ENCODE measurements at places on chromosomes 2 and 18.
A peak's percentile ranks its signal among the peaks of the same experiment; 100 is the strongest.

- DNase-seq = no peak
Observed at GRCh38 chr2:100757621-100758394, 62.1 kb upstream of the NPAS2 start.

DNA sequence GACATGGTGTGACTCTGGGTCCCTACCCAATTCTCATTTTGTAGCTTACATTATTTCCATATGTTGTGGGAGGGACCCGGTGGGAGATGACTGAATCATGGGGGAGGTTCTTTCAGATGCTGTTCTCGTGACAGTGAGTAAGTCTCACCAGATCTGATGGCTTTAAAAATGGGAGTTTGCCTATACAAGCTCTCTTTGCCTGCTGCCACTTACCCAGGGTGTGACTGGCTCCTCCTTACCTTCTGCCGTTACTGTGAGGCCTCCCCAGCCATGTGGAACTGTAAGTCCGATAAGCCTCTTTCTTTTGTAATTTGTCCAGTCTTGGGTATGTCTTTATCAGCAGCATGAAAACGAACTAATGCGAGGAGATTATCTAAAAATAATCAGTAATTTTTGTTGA is 1683.2 kb upstream of the SLC39A10 start:
- peak; percentile 84 for DNase-seq

- peak; percentile 41 for DNase-seq
Observed at GRCh38 chr2:217283460-217283859, 423.6 kb upstream of the TNP1 start.

- no peak for DNase-seq
Observed at GRCh38 chr18:80127635-80128034, 18.6 kb downstream of the ADNP2 start.

- DNase-seq = no peak
Observed at GRCh38 chr2:241109210-241110088, 7.4 kb upstream of the MTERF4 start.

DNA sequence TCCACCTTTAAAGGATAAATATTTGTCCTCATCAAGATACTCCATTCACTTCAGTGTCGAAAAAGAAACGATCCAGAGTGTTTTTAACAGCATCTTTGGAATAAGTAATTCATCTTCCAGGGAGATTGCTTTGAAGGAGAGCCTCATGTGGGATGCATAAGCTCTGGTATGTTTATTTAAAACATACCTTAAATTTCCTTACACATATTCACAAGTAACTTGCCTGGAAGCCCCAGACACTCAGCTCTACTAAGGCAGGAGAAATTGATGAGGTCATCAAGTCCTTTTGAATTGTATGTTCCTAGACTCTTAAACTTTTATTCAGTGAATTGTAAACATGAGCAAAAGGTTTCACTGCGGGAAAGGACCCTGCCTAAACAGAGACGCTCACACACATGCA is 103.0 kb downstream of the CDK15 start:
- no peak for DNase-seq

DNA sequence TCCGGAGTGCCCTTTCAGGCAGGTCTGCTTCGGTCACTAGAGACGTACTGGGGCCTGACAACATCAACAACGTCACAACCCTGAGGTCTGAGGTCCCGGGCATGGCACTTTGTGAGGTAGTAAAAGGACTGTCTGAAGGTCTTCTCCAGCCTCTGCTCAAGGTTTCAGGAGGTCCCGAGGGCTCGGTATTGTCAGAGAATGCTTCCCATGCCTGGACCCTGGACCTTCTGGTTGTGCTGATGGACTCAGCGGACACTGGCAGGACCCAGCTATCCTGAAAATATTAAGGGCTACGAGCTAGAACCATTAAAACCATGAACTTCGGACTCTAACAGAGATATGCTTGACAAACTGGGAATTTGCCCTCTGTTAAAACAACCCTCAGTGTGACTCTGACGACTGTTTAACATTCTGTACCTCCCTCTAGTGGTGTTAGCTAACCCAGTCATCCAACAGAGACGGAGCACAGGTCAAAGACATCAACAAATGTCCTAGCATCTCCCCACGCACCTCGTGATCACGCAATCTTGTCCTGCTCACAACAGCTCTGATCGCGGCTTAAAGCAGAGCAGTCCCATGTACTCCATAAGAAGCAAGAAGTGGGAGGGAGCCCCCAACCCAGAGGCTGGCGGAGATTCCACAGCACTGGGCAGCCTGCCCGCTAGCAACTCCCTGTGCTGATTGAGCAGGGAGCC is 96.5 kb downstream of the CCDC93 start:
- DNase-seq = no peak

- no peak for DNase-seq
Observed at GRCh38 chr2:108594982-108595464, 60.8 kb downstream of the LIMS1 start.

- no peak for DNase-seq
Observed at GRCh38 chr2:121021685-121022084, 263.3 kb downstream of the TFCP2L1 start.

DNA sequence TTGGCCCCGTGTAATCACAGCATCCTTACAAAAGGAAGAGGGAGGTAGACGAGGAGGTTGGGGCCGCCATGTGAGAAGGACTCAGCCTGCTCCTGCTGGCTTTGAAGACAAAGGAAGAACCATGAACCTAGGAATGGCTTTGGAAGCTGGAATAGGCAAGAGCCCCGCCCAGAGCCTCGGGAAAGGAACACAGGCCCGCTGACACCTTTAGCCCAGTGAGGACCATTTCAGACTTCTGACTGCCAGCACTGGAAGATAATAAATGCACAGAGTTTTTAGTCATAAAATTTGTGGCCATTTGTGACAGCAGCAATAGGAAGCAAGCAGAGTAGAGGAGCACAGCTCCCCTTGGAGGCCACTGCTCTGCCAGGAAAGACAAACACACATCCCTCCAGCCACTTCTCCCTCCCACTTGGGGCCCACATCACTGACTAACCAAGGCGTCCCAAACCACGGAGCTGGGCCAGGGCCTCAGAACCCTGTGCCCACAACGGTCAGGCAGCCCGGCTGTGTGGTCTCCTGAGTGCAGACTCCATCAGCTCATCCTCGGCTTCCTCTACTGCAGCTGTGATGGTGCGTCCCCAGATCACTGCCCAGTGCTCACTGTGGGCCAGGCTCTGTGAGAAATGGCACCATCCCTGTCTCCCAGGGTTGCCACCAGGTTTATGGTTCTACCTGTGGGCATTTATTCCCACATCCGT is 39.7 kb downstream of the TFCP2L1 start:
- no peak for DNase-seq

GRCh38 chr18:75784390-75784789 is 356.9 kb upstream of the SMIM21 start:
- DNase-seq = peak; percentile 77

DNA sequence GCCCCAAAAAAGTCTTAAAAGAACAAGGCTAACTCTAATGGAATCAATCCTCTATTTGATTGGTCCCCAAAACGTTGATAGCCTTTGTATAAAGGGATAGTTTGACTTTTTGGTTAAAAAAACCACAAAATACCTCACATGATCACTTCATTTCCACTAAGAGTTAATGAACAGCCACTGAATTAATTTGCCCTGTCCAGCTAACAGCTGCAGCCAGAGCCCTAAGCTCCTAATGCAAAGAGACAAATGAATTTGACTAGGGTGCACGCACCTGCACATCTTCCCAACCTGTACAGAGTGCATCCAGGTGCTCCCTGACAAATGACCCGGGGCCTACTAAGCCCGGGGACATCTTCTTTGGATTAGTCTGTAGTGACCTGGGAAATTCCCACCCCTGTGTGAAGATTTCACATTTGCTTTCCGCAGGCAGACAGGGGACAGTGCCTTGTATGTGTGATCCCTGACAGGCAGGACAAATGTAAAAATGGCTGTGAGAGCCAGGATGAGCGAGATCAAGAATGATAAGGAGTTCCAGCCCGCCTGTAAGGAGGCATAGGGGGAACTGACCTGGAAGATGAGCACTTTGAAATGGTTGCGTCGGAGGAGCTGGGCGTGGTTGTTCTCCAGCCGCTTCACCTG is 893 bp downstream of the CAVIN2 start:
- peak; percentile 59 for DNase-seq
